ENCODE measurements at places on chromosomes 11 and 22.
A peak's percentile ranks its signal among the peaks of the same experiment; 100 is the strongest.

DNA sequence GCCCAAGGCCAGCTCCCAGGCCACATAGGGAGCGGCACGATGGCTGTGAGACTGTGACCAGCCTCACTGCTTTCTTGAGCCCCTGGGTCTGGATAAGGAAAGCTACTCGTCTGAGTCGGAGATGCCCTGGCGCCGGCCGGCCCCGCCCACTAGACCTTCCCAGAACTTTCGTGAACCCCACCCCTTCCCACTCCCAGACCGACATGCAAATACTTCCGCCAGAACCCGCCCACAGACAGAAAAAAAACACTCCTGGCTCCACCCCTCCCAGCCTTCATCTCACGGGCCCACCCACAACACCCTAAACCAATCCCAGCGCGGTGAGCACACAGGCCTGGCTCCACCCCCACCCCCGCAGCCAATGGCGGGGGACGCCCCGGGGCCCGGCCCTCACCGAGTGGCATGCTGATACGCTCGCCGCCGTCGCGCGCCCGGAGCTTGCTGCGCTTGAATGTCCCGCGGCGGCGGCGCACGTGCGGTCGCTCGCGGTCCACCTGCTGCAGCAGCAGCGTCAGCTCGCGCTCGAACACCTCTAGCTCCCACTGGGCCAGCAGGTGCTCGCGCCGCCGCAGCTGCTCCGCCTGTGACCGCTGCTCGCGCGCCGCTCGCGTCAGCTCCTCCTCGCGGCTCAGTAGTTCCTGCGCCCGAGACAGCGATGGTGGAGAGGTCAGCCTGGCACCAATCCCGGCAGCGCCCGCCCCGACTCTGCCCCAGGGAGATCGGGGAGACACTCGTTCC is 7.0 kb downstream of the MAP3K11 start:
- no peak for DNase-seq

GRCh38 chr11:2806351-2807024 is 79.1 kb downstream of the CDKN1C start:
- no peak for DNase-seq

GRCh38 chr11:2929950-2930703 is 907 bp upstream of the PHLDA2 start:
- peak; percentile 33 for DNase-seq

- DNase-seq: no peak
Observed at GRCh38 chr11:106021181-106021966, 666 bp downstream of the MSANTD4 start.

DNA sequence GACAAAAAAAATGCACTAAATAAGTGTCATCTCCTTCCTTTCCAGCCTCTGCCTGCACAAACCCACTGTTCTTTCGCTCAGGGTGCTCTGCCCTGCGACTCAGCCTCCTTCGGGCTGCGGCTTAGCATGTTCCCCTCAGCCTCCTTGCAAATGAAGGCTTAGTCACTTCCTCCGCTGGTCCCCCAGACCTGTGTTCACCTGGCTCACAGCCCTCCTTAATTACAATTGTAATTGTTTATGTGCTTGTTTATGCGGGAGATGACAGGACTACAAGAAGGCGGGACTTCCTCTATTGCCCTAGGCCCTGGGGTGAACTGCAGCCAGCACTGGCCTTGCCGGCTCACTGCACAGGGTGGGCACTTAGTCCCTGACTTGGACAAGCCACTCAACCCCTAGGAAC is 303.6 kb downstream of the KIRREL3 start:
- DNase-seq: no peak
